ENCODE measurements at places on chromosomes 13 and 19.
A peak's percentile ranks its signal among the peaks of the same experiment; 100 is the strongest.

DNA sequence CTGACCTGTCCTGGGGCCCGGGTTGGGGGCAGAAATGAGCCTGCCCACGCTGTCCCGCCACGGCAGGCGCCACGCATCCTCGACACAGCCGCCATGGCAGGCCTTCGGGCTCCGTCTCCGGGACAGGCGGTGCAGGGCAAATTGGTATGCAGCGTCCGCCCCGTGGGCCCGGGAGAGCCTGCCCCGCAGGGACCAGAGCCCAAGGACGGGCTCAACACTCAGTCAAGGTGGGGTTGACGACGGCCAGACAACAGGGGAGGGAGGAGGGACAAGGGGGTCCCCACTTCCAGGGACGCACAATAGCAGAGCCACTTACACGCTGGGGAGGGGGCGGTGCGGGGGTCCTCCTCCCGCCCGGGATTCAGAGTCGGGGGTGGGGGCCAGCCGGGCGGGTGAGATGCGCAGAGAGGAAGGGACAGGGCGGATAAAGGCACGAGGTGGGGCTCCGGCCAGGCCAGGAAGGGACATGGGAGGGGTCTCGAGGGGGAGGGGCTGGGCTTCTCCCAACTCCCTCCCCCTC, 1.2 kb downstream of the CTXN1 start:
- DNase-seq, result no peak

GRCh38 chr13:92074658-92075057, 676.2 kb downstream of the GPC5 start:
- DNase-seq, result peak; percentile 10

GRCh38 chr19:50549927-50550593, 18.2 kb downstream of the LRRC4B start:
- DNase-seq, result no peak

GRCh38 chr19:7337380-7338194, 11.2 kb upstream of the ARHGEF18 start:
- DNase-seq, result peak; percentile 62

DNA sequence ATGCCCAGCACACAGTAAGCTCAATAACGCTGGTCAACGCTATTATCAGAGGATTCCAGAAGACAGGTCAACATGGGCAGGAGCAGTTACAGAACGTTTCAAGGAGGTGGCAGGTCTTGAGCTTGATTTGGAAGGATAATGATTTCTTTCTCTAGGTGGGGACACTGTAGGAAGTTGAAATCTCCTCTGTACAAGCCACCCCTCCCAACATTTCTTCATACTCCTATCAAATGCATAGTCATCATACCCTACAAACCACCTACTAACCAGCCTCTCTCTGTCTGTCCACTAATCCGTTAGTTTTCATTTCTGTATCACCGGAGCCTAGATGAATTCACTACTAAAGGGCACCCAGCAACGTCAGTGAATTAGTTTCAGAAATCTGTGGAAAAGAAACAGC, 1.3 kb downstream of the ATP7B start:
- DNase-seq, result no peak

DNA sequence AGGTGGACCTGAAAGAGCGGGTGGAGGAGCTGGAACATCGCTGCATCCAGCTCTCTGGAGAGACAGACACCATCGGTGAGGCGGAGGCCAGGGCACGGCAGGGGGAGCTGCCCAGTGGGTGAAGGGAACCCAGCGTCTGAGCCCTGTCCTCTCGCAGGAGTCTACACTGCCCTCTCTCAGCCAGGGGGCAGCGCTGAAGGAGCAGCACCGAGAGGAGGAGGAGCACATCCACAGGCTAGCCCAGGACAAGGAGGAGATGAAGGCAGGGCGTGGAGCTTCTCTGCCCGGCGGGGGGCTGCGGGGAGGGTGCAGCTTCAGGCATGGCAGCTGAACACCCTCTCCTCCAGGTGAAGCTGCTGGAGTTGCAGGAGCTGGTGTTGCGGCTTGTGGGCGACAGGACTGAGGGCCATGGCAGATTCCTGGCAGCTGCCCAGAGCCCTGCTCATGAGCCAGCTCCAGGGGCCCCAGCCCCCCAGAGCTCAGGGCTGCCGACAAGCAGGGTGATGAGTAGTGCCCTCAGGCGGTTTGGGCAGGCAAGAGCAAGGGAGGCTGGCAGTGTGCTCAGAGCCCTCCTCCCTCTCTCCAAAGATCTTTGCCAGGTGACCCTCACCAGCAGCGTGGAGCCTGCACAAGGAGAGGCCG, 31.4 kb upstream of the ZNF492 start:
- DNase-seq, result no peak

- no peak for DNase-seq
Measured at GRCh38 chr13:101945435-101945834, 456.4 kb downstream of the FGF14 start.

GRCh38 chr19:47020132-47020805, 632 bp downstream of the NPAS1 start:
- DNase-seq, result no peak

DNA sequence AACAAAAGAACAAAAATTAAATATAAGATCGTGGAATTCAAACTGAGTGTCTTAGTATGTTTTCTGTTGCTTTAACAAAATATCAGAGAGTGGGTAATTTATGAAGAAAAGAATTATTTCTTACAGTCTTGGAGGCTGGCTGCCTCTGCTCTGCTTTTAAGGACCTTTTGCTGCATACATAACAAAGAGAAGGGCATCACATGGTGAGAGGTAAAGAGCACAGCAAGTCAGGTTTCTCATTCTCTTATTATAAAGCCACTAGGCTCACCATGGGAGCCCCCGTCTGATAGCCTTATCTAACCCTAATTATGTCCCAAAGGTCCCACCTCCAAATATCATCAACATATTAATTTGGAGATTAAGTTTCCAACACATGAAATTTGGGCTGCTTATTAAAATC, 231.3 kb downstream of the SLITRK6 start:
- DNase-seq, result no peak

DNA sequence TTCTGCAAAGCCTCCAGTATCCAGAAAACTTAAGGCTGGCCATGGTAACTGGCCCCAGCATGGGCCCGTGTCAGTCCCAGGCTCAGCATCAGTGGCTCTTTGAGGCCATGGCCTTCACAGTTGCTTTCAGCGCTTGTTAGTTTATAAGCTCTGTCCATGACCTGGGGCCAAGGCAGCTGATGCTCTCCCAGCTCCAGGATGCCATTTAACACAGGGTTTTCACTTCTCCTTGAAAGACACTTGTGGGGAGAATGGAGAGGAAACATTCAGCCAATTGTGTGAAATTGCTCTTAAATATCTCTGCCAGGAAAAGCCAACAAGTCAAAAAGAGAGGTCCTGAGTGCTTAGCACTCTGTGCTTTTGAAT, 321.3 kb downstream of the FOXO1 start:
- no peak for DNase-seq

GRCh38 chr13:23679220-23679619, 109.0 kb downstream of the TNFRSF19 start:
- no peak for DNase-seq

- no peak for DNase-seq
Measured at GRCh38 chr13:29165216-29165615, 345.1 kb downstream of the MTUS2 start.

GRCh38 chr19:45094137-45094536, 1.2 kb downstream of the PPP1R37 start:
- no peak for DNase-seq

DNA sequence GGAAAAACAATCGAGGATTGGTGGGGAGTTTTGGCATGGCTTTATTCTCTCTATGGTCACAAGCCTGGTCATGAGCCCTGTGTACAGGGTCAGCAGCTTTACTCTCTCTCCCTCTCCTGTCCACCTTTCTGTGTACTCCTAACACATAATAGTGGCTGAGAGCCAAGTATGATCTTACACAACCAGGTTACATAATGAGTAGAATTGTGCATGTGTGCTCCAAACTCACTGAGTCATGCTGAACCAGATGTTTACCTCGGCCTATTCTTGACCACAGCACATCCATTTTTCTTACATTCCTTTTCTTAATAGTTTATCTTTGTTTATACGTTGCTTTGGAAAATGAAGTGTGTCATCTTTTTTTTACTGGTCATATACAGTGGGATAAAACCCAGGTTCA, 53.1 kb downstream of the ZNF254 start:
- DNase-seq, result no peak

- DNase-seq, result no peak
Measured at GRCh38 chr13:111031531-111031961, 83.6 kb upstream of the ARHGEF7 start.

- DNase-seq, result no peak
Measured at GRCh38 chr13:112619730-112620631, 32.0 kb upstream of the TUBGCP3 start.

GRCh38 chr13:33375421-33375820, 89.9 kb upstream of the STARD13 start:
- no peak for DNase-seq

- no peak for DNase-seq
Measured at GRCh38 chr13:49395451-49395865, 48.4 kb downstream of the CAB39L start.

DNA sequence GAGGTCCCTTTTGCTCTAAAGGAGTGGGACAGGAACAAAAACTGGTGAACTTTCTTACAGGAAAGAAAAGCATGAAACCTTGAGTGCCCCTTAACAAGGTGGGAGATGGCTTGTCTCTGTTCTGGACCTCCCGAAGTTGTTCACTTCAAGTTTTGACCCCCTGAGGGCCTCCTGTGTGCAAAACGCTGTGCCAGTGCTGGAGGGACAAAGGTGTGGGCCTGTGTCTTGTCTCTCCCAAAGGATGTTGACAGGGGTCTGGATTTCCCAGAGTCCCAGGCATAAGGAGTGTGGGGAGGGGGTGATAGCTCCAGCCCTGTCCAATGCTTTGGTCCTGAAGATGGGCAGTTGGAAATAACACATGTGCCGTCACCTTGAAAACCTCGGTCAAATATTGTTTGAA, 6.5 kb downstream of the ZNF536 start:
- no peak for DNase-seq

- no peak for DNase-seq
Measured at GRCh38 chr13:28489524-28489931, 5.4 kb downstream of the FLT1 start.

- no peak for DNase-seq
Measured at GRCh38 chr19:3389876-3390371, 23.5 kb downstream of the NFIC start.

GRCh38 chr13:26956522-26957142, 196.0 kb upstream of the GPR12 start:
- no peak for DNase-seq

DNA sequence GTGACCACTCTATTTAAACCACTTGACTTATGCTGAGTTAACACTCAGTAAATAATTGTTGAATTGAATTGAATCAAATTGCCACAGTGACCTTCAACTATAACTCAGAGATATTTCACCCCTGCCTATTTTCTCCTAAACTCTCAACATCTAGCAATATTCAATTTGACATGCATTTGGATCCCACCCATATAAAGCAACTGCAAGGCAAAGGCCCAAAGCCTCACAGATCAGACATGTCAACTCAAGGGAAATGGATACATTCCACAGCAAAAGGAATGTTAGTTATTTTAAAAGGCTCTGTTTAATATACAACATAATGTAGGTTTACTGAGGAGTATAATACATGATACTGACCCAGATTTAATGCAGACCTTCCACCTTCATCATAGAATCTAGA, 107.4 kb downstream of the KCTD12 start:
- no peak for DNase-seq

- DNase-seq, result peak; percentile 36
Measured at GRCh38 chr19:54707962-54708361, 16.3 kb upstream of the KIR3DL3 start.

GRCh38 chr13:92991692-92992091, 234.9 kb upstream of the GPC6 start:
- no peak for DNase-seq

GRCh38 chr19:18500799-18501198, 21.1 kb downstream of the ELL start:
- DNase-seq, result no peak

- DNase-seq, result no peak
Measured at GRCh38 chr19:49856574-49857021, 5.6 kb downstream of the PTOV1 start.

DNA sequence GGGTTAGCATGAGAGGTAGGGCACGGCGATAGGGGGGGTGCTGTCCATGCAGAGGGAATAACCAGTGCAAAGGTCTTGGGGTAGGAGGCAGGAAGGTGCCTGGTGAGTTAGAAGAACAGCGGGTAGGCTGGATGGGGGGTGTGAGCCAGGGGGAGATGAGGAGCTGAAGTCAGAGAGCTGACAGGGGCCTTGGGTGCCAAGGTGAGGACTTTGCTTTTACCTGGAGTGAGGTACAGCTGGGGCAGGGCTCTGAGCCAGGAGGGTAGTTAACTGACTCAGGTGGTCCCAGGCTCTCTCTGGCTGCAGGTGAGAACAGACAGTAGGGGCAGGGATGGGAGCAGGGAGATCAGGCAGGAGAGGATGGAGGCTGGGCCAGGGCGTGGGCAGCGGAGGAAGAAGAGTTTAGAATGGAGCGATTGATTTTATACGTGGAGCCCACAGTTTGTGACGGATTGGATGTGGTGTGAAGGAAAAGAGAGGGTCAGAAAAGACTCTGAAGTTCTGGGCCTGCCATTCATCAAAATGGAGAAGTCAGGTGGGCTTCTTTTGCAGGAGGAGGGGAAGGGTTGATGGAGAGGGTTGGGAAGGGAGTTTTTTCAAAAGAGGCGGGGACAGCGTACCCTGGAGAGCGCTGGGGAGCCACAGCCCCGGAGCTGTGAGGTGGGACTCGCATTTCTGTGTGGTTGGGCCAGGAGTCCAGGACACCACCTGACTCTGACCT, 1.2 kb upstream of the GRAMD1A start:
- DNase-seq, result peak; percentile 76

DNA sequence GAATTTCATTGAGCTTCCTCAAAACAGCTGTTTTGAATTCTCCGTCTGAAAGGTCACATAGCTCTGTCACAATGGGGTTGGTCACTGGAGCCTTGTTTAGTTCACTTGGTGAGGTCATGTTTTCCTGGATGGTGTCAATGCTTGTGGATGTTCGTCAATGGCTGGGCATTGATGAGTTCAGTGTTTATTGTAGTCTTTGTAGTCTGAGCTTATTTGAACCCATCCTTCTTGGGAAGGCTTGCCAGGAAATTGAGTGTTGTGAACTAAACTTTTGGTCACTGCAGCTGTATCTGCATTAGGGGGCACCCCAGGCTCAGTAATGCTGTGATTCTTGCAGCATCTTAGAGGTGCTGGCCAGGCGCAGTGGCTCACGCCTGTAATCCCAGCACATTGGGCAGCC, 22.0 kb downstream of the BLOC1S3 start:
- no peak for DNase-seq

GRCh38 chr19:15779756-15780476, 7.5 kb upstream of the OR10H5 start:
- DNase-seq, result no peak

GRCh38 chr13:53782488-53782961, 753.9 kb downstream of the OLFM4 start:
- peak; percentile 32 for DNase-seq

- peak; percentile 38 for DNase-seq
Measured at GRCh38 chr19:29878973-29879654, 62.9 kb upstream of the URI1 start.

- DNase-seq, result peak; percentile 97
Measured at GRCh38 chr19:6218491-6219146, 61.2 kb downstream of the MLLT1 start.

GRCh38 chr19:5360003-5360780, 19.6 kb upstream of the PTPRS start:
- DNase-seq, result no peak

Measured in GM13977 (cell line).